Stimulated activated CD8-positive, alpha-beta memory T cell treated with anti-CD3 and anti-CD28 coated beads, Interleukin-2, amount 100 ng/mL, for 1 hour (primary cell): ENCODE measurements at places on chromosomes 4 and X.

DNA sequence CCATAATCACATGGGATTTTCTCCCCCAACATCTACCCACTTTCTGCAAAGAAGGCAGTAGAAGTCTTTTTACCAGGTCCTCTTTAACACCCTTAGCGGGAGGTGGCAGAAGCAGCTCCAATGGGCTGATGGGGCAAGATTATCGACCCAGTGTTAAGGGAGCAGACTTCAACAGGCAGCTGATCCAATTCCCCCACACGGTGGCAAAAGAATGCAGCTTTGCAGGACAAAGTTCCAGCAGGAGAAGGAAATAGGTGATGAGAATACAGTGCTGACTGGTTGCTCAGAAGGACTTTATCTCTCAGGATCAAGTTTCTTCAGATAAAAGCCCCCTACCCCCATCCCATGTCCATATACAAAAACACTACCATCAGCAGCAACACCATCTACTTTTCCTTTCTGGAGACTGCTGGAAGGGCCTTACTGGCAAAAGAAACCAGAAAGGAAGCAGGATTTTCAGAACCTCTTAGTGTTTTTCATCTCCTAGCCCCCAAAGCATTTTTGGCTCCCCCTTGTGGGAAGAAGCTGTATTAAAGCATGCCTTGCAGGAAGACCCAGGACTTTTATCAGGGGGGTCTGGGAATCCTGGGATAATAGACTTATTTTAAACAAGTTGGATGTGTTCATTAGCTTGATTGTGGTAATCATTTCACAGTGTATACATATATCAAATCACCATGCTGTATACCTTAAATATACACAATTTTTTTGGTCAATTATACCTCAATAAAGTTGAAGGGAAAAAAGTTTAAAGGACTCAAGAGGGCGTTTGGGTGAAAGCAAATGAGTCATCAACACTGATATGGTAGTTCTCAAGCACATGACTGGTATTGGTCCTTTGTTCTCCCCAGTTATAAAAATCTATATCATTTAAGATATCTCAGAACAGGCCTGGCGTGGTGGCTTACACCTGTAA, 146.4 kb downstream of the GPC3 start:
- DNase-seq = no peak

GRCh38 chrX:150197388-150197787, 165.7 kb upstream of the MAMLD1 start:
- no peak for DNase-seq

DNA sequence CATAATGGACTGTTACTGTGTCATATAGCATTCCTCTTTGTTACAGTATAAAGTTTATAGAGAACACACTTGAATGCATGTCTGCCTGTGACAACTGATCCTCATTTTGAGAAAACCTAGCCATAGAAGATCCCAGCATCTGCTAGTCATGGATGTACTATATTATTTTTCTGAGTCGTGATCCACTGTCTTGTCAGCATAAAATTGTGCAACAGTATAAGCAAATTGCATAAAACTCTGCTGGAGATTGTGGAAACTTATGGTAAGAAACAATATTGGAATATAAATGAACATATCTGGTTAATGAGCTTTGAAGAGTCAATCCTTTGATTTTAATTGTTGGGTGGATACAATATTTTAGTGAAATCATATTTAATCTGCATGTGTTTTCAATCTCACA, 3.6 kb downstream of the NEIL3 start:
- no peak for DNase-seq

GRCh38 chr4:65924843-65925242, 254.6 kb upstream of the EPHA5 start:
- no peak for DNase-seq

DNA sequence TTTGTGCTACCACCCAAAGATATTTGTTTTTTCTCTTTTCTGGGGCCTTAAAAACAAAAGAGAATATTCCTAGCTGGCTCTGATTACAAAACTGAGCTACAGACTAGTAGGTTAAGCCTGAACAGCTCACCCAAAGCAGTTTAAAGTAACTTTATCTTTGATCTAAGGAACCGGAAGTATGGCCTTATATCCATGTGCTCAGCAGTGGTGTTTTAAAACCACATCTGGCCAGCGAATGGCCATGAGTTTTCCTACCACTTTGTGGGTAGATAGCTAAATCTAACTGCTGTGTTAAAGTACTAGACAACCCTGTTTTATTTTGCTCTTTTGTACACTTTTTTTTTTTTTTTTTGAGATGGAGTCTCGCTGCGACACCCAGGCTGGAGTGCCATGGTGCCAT, 24.6 kb downstream of the ADGRG4 start:
- DNase-seq = no peak

DNA sequence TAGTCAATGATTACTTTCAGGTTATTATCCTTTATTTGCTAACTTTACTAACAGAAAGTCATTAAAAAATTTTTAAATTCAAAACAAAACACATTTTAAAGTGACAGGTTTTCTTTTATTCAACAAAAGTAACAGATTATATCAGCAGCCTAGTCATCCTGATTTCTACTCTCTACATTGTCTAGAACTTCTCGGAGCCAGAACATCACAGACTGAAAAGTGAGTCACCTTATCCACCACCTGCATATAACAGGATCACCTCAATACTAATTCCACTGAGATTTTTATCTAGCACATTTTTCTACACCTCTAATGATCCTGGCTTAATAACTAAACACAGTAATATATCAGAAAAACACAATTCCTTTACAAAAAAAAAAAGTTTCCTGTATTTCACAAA, 47.9 kb upstream of the SMARCAD1 start:
- DNase-seq = no peak

DNA sequence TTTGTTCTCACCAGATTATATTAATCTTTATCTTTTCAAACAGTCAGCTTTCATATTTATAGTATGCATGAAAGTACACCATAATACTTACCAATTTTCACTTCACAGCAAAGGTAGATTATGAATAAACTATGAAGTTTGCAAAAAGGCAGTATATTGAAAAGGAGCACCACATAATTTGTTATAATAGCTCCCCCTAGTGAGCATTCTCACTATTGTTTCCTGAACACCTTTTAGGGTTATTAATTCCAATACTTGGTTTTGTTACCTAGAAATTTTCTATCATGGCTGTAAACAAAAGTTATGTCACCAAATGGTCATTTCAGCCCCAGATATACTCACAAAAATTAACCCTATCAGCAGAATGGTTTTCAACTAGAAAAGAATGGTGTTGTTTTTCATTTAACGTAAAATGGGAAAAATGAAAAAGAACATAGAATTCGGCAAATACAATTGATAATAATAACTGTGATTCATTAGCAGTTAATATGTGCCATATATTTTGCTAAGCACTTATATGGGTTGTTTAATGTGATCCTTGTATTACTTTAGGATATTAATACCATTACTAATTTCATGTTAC, 30.2 kb upstream of the NKX6-1 start:
- no peak for DNase-seq

GRCh38 chrX:106774981-106775380, 27.5 kb upstream of the TBC1D8B start:
- no peak for DNase-seq
